A549 treated with GW870086 at 1 μM for 4 hours (cell line): ENCODE measurements at places on chromosomes 3 and 15. TPM values are rescaled to one million over a fixed set of nuclear protein-coding genes. Genes with fewer than 3 reads are reported as not detected.

ZIC4 gene
- total RNA-seq, result not detected in 5 replicates

HTR3D gene
- not detected in 5 replicates for total RNA-seq

SLITRK3 gene
- not detected in 5 replicates for total RNA-seq

CYP8B1 gene
- total RNA-seq, result not detected in 5 replicates

CA12 gene
- total RNA-seq, result 187 to 225 TPM (median 211 TPM) in 5 replicates

CD200 gene
- total RNA-seq, result not detected in 5 replicates

GPR149 gene
- not detected in 5 replicates for total RNA-seq

DUOX1 gene
- total RNA-seq, result not detected in 5 replicates

SPINK8 gene
- total RNA-seq, result not detected in 5 replicates

PRSS50 gene
- not detected in 5 replicates for total RNA-seq

BAHD1 gene
- total RNA-seq, result 9.6 to 12.3 TPM (median 11.3 TPM) in 5 replicates

CPN2 gene
- total RNA-seq, result not detected in 5 replicates

SMAD6 gene
- total RNA-seq, result 21.0 to 27.4 TPM (median 25.1 TPM) in 5 replicates

TARS3 gene
- 6.9 to 8.7 TPM (median 7.8 TPM) in 5 replicates for total RNA-seq

TSPAN3 gene
- 351 to 471 TPM (median 441 TPM) in 5 replicates for total RNA-seq

THUMPD3 gene
- total RNA-seq, result 46.7 to 57.8 TPM (median 53.6 TPM) in 5 replicates
